ENCODE measurements at places on chromosomes 3 and 15.
A peak's percentile ranks its signal among the peaks of the same experiment; 100 is the strongest.

DNA sequence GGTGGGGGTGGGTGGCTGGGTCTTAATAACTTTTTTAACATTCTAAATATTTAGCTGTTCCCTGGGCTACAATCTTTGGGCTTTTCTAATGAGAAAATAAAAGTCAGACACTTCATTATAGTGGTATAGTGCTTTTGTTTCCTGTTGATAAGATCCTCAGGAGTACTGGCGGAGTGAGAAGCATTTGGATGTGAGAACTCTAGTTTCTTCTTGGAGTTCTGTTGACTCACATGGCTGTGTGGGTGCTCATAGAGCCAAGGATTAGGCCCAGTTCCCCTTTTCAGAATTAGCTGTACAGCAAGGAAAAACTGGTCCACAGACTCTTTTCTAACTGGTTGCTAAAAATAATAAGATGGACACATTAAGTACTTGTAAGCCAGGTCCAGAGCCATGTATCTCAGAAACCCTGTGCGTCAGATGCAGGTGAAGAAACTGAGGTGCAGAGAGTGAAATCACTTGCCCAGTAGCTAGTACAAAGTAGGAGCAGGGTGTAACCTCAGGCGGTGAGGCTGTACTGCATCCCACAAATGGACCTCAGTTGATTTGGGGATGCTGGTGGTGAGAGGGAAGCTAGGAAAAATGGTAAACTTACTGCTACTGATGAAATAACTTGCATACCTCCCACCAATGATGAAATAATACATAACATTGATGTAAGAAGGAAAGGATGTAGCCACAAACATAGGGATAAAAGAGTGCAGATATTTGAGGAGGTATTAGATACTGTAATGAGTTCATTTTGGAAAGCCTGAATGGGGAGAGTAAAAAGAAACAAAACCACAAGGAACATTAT, 2.3 kb downstream of the ITPR1 start:
- no peak for DNase-seq

DNA sequence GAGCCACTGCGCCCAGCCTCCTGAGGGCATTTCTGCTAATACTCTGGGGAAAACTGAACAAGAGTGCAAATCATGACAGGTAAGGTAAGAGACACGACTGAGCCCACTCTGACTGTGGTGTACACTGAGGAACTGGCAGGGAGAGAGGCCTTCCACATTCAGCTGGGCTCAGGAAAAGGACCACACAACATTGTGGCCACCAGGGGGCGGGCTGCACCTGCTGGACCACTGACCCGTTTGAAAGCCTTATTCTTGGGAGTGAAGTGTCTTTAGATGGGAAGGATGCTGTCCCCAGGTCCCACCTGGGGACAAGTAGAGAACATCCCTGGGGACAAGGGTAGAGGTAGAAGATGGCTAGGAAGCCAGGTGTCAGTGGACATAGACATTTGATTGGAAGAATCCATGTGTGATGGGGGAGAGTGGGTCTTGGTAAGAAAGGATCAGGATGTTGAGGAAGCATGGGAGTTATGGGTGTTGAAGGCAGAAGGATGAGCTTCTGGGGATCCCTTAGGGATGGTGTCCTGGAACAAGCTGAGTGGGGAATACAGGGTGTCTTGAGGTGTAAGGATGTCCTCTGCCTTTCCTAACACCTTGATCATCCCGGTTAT, 6.2 kb upstream of the CTDSPL start:
- DNase-seq, result no peak

- DNase-seq, result no peak
Observed at GRCh38 chr3:160784853-160785252, 28.8 kb downstream of the PPM1L start.

DNA sequence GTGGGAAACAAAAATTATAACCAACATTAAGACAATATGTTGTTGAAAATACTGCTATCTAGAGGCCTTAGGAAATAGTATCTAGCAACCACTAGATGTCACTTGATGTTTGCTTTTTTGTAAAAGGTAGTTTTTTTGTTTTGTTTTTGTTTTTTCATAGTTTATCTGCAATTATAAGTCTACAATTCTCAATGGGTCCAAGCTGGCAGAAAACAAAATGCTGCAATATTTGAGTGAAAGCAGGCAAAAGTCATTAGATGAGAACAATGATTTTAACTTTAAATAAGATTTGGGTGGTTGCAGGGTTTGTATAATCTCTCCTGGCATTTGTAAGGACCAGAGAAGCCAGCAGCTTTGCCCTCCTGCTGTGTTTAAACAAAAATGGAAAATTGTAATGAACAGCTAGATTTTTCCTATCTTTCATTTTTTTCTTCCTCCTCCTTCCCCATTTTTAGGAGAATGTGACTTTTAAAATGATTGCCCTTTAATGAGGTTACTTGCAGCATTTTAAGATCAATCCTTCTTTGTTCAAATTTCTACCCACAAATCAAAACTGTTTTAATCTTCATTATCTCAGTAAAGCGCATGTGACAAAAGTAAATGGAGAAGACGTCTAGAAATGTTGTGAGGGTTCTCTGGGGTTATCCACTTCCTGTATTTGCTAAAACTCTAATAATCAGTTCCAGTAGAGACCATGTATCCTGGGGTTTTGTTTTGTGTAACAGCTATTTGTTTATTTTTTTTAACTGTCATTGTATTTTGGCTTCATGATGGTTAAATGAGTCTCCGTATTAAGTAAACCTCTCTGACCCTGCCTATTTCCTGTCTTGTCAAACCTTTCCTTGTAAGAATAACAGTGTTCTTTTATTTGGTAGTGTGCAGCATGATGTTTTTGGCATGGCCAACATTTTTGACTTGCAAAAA, 27.3 kb downstream of the DUT start:
- no peak for DNase-seq

DNA sequence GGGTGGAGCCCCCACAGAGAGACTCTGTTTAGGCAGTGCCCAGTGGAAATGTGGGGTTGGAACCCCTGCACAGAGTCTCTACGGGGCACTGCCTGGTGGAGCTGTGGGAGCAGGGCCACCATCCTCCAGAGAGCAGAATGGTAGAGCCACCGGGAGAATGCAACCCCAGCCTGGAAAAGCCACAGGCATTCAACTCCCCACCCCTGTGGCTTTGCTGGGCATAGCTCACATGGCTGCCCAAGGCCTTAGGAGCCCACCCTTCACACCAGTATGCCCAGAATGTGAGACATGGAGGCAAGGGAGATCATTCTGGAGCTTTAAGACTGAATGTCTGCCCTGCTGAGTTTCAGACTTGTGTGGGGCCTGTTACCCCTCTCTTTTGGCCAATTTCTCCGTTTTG, 19.0 kb upstream of the CHCHD6 start:
- no peak for DNase-seq

DNA sequence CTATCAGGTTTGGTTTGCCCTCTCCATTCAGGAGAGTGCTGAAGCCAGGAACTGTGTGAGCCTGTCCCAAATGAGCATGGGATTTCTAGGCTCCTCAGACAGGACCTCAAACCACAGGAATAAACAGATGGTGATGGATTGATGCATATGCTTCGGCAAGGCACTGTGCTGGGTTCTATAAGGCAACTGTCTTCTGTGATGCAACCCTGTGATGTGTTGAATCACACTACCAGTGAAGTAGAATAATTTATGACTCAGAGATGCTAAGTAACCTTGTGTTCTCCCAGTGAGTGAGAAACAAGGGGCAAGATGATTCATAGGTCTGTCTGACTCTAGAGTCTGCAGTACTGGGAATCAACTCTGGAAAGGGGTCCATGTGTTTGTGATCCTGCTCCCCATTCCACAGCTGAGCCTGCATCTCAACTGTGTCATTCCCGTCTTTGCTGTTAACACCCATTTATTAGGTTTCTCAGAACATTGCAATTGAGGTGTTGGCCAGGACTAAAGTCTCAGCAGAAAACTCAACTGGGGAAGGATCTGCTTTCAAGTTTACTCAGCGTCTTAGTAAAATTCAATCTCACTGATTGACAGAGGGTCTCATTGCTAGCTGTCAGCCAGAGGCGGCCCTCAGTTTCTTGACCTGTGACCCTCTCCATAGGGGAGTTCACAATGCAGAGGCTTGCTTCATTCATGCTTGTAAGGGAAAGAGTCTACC, 510.1 kb upstream of the CFAP20DC start:
- peak; percentile 77 for DNase-seq

All from GM04504 (cell line).